ENCODE measurements at places on chromosomes 5 and 9.

DNA sequence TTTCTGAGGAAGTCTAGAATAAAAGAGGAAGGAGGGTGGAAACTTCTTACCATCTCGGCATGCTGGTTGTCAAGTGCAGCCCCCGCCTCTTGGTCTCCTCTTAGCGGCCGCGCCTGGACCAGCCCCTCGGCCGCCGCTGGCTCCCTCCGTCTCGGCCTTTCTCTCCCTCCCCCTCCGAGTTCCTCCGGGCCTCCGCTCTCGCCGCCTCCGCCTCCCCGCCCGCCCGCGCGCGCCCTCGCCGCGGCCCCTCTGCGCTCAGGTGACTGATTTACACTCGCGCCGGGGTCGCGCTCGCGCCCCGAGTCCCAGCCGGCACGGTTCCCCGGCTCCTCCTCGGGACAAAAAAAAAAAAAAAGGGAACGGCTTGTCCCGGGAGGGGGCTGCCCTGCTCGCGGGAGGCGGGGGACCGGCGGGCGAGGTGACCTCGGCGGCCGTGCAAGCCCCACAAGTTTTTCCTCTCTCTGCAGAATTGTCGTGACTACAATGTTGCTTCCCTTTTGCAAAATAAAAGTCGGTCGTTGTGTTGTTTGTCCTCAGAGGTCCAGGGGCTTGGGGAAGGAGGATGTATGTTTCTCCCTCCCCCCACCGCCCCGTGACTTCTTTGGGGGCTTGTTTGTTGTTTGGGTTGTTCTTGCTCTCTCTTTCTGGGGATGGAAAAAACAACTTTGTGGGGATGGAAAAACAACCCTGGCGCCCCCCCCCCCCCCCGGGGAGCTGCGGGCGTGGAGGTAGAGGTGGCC lies at the start of gene BNC2:
Gene BNC2, minus strand, starts transcription at position 75 of the 740 bp plus-strand sequence. Its CDS starts 22 bp downstream, at position 53.
- DNase-seq, result no peak

GRCh38 chr5:17426104-17426749 lies 71.8 kb upstream of the TAF11L2 start:
- DNase-seq, result no peak

DNA sequence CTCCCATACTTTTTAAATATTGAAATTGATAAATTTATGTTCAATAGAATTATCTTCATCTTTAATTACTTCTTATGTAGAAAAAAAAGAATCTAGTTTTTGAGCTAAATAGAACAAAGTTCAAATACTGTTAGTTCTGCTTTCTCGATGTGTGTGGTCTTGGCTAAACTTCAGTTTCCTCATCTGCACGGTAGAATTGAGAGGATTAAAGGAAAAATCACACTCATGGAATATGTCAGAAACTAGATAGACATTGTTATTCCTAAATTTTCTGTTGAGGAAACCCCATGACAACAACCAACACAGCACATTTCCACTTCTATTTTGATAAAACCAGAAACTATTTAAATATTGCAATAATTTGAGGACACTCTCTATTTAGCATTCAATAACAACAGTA lies 100.3 kb downstream of the MUSK start:
- no peak for DNase-seq

DNA sequence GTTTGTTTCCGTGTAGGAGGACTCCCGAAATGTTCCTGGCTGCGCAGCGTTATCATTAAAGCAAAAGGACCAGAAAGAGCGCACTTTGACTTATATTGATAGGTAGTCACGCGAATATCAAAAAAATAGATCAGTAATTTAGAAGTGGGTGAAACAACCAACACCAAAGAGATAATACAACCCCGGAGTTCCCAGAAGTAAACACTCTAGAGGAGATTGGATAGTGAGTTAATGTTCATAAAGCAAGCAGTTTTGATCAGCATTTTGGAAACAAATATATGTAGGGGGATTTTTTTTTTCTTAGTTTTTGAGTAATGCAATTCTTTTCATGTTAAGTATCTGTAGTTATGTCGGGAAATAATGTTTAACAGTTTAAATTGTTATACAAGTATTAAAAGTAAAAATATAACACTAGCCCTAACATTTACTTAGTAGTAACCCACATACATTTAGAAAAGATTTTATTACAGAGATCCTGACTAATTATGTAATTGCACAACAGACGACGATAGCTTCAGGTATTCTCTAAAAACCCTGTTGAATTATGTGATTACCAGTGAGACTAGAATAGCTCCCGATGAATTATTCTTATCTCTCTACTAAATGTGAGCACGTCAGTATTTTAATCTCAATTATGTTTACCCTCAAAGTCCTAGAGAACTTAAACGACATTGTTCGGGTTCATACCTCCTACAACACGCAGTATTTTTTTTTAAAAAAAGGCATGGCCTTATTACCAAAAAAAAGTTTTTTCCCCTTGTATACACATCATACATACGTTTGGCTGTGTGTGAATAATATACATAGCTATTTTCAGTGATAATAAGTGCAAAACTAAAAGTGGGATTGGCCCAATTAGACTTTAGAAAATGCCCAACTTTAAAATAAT lies 9.4 kb upstream of the NFIB start:
- no peak for DNase-seq

GRCh38 chr5:139091439-139092156 lies 106.6 kb downstream of the SIL1 start:
- DNase-seq, result no peak

DNA sequence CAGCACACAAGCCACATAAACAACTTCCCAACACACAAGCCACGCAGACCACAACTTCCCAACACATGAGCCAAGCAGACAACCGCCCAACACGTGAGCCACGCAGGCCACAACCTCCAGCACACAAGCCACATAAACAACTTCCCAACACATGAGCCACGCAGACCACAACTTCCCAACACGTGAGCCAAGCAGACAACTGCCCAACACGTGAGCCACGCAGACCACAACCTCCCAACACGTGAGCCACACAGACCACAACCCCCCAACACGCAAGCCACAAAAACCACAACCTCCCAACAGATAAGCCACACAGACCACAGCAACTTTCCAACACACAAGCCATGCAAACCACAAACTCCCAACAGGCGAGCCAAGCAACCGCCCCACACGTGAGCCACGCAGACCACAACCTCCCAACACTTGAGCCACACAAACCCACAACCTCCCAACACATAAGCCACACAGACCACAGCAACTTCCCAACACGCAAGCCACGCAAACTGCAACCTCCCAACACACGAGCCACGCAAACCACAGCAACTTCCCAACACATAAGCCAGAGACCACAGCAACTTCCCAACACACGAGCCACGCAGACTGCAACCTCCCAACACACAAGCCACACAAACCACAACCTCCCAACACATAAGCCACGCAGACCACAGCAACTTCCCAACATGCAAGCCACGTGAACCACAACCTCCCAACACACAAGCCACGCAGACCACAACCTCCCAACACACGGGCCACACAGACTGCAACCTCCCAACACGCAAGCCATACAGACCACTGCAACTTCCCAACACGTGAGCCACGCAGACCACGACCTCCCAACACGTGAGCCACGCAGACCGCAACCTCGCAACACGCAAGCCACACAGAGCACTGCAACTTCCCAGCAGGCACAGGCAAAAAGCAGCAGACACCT lies 10.1 kb downstream of the BRD9 start:
- no peak for DNase-seq

DNA sequence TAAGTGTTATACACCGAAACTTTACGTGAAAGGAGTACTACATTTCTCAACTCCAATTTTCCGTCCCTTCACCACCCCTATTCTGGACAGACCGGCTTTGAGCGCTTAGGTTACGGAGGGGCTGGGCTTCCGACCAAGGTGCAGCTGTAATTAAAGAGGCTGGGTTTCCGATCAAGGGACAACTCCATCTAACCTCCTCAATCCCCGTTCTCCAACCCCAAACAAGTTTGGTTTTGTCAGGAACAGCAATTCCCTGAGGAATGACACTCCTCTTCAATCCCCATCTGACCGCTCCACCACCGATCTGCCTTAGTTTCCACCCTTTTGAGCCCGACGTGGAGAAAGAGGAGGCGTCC lies 577 bp downstream of the TUT7 start:
- DNase-seq, result no peak

- no peak for DNase-seq
Measured at GRCh38 chr9:98594546-98595160, 114.1 kb downstream of the GABBR2 start.

- no peak for DNase-seq
Measured at GRCh38 chr9:2125906-2126305, 110.8 kb downstream of the SMARCA2 start.

- DNase-seq, result no peak
Measured at GRCh38 chr5:132854301-132854700, 12.0 kb downstream of the GDF9 start.

GRCh38 chr5:10546186-10546585 lies 17.7 kb upstream of the ANKRD33B start:
- no peak for DNase-seq

GRCh38 chr9:69292078-69292477 lies 32.9 kb upstream of the ENTREP1 start:
- DNase-seq, result no peak

GRCh38 chr5:68554571-68555279 lies 339.2 kb downstream of the PIK3R1 start:
- DNase-seq, result no peak

- no peak for DNase-seq
Measured at GRCh38 chr5:99453196-99453595, 524.4 kb upstream of the CHD1 start.

GRCh38 chr9:109699019-109699418 lies 81.0 kb upstream of the PALM2AKAP2 start:
- no peak for DNase-seq

Measured in stimulated activated CD8-positive, alpha-beta memory T cell treated with anti-CD3 and anti-CD28 coated beads, Interleukin-7, amount 100 ng/mL, for 24 hours (primary cell).